ENCODE measurements at places on chromosomes 7 and 10.

DNA sequence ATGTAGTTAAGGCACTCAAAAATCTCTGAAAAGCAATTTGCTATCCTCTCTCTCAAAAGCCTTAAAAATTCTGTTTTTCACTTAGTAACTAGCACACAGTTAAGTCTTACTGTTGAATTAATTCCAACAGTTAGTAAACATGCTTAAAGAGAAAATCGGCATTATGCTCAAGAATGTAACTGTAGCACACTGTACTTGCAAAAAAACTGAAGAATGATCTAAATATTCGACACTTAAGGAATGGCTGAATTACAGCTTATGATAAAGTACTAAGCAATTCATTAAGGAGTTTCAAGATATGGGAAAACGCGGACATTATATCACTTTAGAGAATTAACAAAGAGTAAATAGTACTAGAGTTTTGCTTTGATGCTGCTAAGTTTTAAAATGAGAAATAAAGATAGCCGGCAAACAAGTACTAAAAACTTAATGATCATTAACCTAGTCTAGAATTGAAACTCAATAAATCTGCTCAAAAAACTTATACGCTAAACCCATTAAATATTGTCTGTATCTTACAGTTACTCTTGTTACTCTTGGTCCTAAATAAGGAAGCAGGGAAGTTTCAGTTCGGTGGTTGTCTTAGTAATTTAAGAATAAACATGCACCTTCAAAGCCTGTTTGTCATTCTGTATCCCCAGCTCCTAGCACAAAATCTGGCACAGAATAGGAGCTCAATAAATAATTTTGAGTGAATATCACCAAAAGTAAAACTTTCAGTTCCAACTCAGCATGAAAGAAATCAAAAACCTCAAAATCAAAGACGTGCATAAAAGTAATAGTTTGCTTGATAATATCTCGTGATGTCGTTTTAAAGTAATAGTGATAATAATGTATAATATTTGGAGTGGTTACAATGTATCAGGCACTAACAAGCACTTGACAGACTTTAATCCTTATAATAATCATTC lies 1.2 kb downstream of the TRDMT1 start:
- DNase-seq: no peak

GRCh38 chr10:60809157-60809556 lies 30.9 kb downstream of the CDK1 start:
- no peak for DNase-seq

- DNase-seq: no peak
Measured at GRCh38 chr10:3002304-3002703, 65.0 kb upstream of the PFKP start.

- DNase-seq: no peak
Measured at GRCh38 chr10:34462056-34462455, 353.0 kb downstream of the PARD3 start.

DNA sequence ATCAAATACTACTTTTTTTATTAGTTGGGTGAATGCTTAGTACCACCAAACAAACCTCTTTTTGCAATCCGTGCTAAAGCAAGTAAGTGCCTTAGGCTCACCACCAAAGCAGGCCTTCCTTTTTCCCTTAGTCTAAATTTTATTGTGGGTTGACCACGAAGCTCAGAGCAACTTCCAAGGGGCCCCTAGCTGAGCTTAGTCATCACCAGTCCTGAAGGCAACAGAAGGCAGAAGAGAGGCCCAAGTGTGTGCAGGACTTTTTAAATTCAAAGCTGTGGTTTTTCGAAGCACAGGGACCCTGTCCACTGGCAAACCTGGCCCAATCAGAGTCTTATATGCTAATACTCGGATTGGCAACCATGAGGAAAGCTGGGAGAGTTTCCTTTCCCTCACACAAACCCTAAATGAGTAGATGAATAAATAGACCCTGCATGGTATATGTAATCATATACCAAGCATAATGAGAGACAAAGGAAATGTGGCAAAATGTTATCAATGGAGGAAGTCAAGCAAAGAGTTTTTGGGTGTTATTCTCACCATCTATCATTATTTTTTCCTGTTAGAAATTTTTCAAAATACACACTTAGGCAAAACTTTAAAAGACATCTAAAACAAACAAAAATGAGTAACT lies 453.2 kb upstream of the GALNT17 start:
- DNase-seq: no peak

DNA sequence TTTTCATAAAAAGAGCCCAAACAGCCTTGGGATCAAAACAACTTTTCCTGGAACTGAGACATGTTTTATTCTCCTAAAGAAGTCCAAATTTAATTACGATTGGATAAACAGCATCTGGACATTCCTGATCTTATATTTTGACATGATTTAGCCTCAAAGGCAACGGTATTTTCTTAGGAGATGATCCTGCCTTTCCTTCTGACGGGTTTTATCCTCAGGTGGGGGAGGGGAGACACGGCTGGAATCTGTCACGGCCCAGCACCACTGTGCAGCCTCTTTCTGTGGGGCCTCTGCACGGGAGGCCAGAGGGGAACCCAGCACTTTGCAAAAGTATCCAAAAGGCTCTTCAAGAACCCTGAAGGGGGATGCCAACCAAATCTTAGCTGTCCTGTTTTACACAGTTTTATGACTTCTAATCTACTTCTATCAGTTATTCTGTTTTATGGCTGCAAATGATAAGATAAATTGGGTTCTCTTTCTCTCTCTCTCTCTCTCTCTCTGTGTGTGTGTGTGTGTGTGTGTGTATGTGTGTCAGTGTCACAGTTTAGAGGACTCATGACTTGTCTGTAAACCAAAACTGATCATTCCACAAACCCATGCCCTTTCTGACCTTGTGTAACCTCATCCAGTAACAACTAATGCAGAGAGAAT lies 321.1 kb upstream of the NPVF start:
- DNase-seq: no peak

- no peak for DNase-seq
Measured at GRCh38 chr7:156783864-156784263, 109.1 kb downstream of the LMBR1 start.

DNA sequence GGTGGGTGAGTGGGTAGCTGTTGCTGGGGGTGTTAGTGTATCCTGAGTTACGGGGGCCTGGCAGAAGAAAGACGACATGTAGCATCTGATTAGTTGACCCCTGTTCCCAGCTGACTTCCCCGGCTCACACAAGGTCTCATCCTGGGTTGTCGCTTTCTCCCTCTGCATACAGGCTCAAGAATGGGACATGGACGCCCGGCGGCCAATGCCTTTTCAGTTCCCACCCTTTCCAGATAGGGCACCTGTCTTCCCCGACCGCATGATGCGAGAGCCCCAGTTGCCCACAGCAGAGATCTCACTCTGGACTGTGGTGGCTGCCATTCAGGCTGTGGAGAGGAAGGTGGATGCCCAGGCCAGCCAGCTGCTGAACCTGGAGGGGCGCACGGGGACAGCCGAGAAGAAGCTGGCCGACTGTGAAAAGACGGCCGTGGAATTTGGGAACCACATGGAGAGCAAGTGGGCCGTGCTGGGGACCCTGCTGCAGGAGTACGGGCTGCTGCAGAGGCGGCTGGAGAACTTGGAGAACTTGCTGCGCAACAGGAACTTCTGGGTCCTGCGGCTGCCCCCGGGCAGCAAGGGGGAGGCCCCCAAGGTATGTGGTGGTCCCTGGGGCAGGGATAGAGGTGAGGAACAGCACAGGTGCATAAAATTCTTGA lies 2.9 kb downstream of the ZNF282 start:
- DNase-seq: no peak

- DNase-seq: no peak
Measured at GRCh38 chr10:74652664-74653063, 173.7 kb upstream of the KAT6B start.

GRCh38 chr10:108574233-108574632 lies 1349.1 kb downstream of the XPNPEP1 start:
- DNase-seq: no peak

DNA sequence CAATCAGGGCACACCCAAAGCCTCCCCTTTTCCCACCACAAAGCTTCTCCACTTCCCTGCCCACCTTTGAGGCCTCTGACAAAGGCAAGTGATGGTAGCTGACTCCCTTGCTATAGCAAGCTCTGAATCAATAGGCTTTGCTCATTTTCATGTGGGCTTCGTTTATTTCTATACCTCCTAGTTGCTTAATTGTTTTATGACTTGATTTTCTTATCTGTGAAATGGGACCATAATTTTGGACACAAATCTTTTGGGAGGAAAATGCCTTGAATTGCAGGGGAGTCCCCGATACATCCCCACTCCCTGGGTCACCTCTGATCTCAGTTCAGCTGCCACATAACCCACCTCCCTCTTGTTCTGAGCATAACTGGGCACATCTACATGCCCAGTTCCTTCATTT lies 13.7 kb upstream of the DLG5 start:
- no peak for DNase-seq

- no peak for DNase-seq
Measured at GRCh38 chr10:71236286-71236685, 23.9 kb downstream of the UNC5B start.

DNA sequence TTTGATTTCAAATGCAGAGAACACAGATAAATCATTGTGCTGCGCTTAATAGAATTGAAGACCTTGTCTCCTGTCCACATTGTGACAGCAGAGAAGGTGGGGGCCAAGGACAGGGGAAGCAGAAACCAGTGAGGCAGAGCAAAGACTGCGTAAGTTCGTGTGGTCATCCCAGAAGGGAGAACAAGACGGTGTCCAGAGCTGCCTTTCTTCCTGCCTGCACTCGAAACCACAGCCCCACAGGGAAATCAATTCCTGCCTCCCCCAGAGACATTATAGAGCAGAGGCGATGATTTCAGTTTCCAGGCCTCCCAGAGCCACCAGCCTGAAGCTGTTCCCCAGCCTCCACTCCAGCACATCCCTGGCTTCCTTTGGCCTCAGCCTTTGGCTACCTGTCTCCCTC lies 39.7 kb upstream of the UCN3 start:
- no peak for DNase-seq

- DNase-seq: no peak
Measured at GRCh38 chr10:97843281-97843671, 6.4 kb upstream of the GOLGA7B start.

DNA sequence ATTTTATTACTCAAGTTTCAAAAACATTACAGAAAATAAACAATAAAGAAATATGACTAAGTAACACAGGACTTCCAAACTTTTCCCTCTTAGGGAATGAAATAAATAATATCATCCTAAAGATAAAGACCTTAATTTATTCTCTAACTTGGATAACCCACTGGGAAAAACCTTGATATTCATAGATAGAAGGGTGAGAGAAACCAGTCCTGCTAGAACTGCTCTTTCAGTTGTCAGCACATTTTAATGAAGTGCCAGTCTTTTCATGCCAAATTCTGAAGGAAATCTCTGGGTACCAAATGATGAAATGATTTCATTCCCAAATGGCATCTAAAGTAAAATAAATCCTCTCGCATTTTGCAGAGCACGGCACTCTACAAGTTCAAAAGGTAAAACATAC lies 114.5 kb upstream of the SMIM30 start:
- DNase-seq: no peak

DNA sequence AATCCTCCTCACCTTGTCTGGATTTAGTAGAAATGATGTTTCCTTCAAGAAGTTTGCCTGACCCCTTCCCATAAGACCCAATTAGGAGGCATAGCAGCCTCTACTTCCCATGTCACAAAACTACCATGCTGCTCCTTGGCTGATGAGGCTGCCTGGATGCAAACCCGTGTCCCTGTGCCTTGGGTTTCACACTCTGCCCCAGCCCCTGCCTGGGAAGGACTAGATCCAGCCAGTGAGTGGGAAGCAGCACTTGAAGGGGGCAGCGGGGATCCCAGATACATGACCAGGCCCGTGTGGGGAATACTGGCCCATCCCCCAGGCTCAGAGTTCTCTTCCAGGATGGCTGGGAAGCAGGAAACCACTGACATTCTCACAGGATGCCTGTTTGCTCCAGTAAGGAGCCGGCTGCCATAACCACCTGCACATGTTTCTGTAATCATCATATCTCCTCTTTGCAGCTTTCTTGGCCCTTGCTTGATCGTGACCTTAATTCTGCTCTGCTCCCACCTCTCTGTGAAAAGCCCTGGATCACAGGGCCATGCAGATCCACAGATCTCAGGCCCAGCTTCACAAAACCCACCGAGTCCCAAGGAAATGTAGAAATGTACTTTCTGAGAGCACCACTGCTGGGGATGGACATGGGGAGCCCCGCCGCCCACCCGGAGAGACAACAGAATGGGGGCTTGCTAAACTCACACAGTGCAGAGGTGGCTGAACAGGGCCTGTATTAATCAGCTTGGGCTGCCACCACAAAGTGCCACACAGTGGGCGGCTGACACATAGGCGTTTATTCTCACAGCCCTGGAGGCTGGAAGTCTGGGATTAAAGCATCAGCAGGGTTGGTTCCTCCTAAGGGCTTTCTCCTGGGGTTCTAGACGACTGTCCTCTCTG lies 287.8 kb upstream of the IGFBP3 start:
- DNase-seq: no peak

DNA sequence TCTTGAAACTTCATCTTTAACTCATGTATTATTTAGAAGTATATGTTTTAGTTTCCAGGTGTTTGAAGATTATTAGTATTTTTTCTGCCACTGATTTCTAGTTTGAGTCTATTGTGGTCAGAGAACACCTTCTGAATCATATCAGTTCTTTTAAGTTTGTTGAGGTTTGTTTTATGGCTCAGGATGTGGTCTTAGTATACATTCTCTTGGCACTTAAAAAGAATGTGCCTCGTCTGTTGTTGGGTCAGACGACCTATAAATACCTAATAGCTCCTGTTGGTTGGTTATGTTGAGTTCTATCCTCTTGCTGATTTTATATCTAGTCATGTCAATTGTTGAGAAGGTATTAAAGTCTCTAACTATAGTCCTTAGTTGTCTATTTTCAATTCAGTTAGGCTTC lies 15.9 kb downstream of the TDRD1 start:
- DNase-seq: no peak

GRCh38 chr7:17632384-17632783 lies 307.9 kb downstream of the SNX13 start:
- DNase-seq: no peak

GRCh38 chr7:3592401-3593134 lies 291.5 kb downstream of the SDK1 start:
- DNase-seq: no peak

DNA sequence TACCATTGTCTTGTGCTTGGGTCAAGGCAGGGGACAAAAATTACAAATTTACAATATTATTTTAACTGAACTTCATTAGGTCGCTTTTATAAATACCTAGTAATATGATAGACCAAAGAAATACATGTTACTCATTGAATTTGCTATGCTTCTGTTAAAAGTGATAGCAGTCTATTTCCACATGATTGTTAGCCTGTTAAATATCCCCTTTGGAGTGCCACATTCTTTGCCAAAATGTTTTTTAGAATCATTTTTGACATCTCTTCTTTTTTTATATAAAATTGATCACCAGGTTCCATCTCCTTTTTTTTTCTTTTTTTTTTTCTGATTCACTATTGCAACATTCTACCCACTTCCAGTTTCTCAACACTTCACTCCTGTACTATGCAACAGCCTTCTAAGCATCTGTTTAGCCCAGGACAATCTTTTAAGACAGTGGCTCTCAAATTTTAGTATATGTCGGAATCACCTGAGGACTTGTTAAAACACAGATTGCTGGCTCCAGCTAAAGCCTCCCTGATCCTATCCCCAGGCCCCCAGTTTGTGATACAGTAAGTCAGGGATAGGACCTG lies 16.4 kb upstream of the NDUFA5 start:
- no peak for DNase-seq

Measured in activated CD4-positive, alpha-beta T cell treated with anti-CD3 and anti-CD28 coated beads, Interleukin-2, amount 50 U/mL, for 48 hours (primary cell).